ENCODE measurements at places on chromosomes 3 and 15.

DNA sequence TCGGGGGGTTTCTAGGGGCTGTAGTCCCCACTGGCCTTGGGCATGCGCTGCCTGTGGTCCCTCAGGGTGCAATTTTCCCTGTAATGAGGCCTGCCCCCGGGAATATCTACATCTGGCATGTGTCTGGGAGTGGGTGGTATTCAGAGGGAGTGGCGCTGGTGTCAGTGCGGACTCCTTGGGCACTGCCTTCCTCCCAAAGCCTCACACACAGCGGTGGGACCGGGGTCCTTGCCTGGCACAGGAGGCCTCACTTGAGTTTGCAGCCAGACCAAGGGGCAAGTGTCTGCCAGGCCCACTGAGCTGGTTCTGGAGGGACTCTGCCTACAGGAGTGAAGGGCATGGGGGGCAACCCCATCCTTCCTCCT is 53.5 kb upstream of the PCSK6 start:
- no peak for DNase-seq

GRCh38 chr3:60463685-60464084 is 787.6 kb downstream of the FHIT start:
- no peak for DNase-seq

DNA sequence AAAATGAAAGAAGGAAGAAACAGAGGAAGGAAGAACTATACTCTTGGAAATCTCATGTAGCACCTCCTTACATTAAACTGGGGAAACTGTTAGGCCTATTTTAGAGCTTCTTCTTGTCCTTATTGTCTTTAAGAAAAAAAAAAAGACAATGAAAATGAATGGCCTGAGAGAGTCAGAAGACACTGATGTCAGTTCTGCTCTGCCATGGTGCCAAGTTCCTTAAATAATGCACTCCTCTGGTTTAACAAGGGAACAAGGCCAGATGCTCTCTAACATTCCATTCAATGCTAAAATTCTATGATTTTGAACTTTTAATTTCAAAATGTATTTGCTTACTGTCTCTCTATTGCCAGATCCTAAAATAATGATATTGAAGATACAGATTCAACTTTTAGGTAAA is 4.4 kb upstream of the MBNL1 start:
- no peak for DNase-seq

- DNase-seq = no peak
These were observed 18.0 kb downstream of the SCG5 start for GRCh38 chr15:32659340-32660155.

DNA sequence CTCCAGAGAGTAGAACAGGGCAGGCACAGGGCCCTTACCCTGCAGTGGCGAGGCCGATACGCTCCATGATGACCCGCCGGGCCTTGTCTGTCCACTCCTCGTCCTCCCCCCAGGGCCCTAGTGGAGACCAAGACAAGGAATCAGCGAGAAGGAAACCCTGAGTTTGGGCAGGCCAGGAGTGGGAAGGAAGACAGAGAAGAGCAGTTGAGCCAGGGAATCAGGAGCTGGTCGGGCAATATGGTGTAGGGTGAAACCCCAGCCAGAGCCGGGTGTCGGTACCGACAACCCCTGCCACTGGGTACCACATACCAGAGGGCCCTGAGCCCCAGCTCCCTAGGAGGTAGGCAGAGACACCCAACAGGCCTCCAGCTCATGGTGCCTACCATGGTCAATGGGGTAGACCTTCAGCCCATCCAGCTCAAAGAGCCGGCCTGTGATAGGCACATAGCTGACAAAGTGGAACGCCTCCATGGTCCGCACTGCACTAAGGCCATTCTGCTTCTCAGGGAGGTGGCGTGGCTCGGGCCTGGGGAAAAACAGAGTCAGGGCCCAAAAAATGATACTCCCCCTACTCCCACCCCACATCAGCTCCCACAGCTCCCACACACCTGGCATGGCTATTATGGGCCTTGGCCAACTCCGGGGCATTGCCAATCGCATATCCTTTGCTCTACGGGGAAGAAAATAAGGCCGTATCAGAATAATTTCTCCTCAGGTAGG is 38.0 kb downstream of the SEMA3G start:
- no peak for DNase-seq

DNA sequence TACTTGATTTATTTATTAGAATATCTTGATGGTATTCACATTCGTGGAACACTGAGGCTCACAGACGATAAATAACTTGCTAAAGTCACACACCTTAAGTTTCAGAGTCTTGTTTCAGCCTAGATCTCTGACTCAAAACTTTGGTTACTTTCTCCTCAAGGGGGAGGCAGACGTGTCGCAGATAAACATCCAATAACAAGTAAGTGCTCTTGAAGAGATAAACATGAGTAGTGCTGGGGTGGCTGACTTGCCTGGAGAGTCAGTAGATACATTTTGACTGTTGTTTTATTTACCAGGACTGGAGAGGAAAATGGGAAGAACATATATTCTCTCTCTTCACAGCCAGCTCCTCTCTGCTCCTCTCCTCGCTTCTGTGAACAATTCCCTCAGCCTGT is 31.3 kb downstream of the FBXO45 start:
- no peak for DNase-seq
